Adrenal gland (tissue), 19 donors: ENCODE measurements at places on chromosomes 2 and 18. TPM values are rescaled to one million over a fixed set of nuclear protein-coding genes. Genes with fewer than 3 reads are reported as not detected.

DNA sequence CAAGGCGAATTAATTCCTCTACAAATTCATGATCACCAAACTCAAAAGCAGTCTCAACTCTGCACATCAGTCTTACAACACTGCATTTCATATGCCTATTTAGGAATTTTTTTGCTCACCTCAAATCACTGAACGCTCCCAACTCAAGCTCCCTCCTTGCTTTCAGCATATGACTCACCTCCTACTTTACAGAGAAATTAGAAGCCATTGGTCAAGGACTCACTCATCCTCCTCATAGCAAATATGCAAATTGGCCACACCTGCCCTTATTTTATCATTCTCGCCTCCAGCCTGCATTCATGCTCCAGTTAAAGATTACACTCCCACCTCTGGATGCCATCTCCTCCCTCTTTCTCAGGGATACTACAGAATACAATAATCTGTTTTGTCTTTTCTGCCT is 148.8 kb downstream of the MBD2 start:
- H3K27me3 ChIP-seq, result no peaks in the 10 kb centered on the region
- no peak overlapping the region for H3K4me3 ChIP-seq
- H3K36me3 ChIP-seq, result no peaks in the 10 kb centered on the region
- H3K4me1 ChIP-seq, result no peaks in the 10 kb centered on the region
- DNase-seq, result no peak

DNA sequence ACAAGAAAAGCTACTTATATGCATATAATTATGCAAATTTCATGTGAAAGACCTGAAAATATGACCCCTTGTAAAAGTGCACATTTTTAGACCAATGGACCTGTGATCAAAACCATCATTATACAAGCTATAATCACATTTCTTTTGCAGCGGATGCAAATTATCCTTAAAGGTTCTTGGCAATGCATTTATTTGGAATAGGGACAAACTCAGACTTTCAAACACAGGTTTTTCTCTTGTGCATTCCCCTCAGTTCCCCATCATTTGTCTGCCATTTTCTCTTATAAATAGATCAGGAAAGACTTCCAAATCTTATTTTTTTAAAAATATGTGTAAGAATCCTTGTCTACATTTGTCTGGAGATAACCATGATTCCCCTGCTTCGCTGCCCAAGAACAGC is 954.2 kb upstream of the NRXN1 start:
- no peaks in the 10 kb centered on the region for H3K4me1 ChIP-seq
- no peak for DNase-seq
- H3K27me3 ChIP-seq, result no peaks in the 10 kb centered on the region
- no peak overlapping the region for H3K27ac ChIP-seq
- H3K4me3 ChIP-seq, result no peak overlapping the region

GRCh38 chr2:12131975-12132374 is 385.5 kb downstream of the LPIN1 start:
- no peak overlapping the region for H3K27ac ChIP-seq
- no peak for DNase-seq
- no peaks in the 10 kb centered on the region for H3K36me3 ChIP-seq
- no peaks in the 10 kb centered on the region for H3K27me3 ChIP-seq
- H3K4me1 ChIP-seq, result no peaks in the 10 kb centered on the region

DNA sequence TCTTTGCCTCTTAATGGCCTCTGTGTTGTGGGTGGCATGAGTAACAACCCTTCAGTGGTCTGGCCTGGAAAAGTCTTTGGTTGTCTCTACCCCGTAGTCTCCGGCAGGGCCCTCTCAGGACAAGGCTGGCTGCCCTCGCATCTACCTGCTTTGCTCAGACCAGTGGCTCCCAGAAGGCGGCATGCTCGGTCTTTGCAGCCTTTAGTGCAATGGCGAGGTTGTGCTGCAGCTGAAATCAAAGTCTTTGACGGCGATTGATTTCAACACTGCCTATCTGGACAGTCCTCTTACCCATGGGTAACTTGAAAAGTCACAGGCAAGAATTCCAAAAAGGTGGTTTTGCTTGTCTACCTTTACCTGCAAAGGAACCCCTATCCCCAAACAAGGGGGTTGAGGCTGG is 95.9 kb downstream of the ALPK2 start:
- H3K36me3 ChIP-seq, result no peaks in the 10 kb centered on the region
- DNase-seq, result no peak
- H3K4me1 ChIP-seq, result no peaks in the 10 kb centered on the region
- no peaks in the 10 kb centered on the region for H3K27me3 ChIP-seq
- no peak overlapping the region for H3K4me3 ChIP-seq
- H3K27ac ChIP-seq, result no peak overlapping the region

DNA sequence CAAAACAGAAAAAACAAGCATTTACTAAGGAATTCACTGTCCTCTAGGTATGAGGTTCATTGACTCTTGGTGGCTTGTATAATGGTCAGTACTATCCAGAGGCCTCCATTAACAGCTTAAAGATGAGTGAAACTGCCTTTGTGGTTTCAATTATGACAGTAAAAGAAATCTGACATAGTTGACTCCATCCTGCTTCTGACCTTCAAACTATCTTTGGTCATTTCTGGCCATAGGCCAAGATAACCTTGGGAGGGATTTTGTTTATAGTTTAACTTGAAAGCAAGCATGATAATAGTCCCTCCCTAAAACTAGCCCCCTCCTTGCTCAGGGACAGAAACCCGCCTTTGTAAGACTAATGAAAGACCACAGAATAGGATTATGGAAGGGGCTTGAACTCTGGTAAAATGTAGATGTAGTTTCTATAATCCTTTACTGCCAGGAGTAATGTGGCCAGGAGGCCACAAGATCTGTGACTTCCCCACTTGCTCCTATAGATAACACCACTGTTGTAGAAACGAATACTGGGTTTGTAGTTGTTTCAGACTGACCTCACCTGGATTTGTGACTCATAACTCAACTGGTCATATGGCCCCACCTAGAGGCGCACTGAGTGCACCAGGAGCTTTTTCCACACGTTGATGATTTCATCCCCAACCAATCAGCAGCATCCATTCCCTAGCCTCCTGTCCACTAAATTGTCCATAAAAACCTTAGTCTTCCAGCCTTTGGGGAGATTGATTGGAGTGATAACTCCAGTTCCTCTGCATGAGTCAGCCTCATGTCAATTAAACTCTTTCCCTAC is 8.6 kb upstream of the PLEKHM3 start:
- no peak overlapping the region for H3K4me3 ChIP-seq
- no peaks in the 10 kb centered on the region for H3K27me3 ChIP-seq
- DNase-seq, result peak; percentile 84
- no peak overlapping the region for H3K27ac ChIP-seq
- H3K4me1 ChIP-seq, result peaks cover 6% of the 10 kb centered on the region
- no peaks in the 10 kb centered on the region for H3K36me3 ChIP-seq

DNA sequence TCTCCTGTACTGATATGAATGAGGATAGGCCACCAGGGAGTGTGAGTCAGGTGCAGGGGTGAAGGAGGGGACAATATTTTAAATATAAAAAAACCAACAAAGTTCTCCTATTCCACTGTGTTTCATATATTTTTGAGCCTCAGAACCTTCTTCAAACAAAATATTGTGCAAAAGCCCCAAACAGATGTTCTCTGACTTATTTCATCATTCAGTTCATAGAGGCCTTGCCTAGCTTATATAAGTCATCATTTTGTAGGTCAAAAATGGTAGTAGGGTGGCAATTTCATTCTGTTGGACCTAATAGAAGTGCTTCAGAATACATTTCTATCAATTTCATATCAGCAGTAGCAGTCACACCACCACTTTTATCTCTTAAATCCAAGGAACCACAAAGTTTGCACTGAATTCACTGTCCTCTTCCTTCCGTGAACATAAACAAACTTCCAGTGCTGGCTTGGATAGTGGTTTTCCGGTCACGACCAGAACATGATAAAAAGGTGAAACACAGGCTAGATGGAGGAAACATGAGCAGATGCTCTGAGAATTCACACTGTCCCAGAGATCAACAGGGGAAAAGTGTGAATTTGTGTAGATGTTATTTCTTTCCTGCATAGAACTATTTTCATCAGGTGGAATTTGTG is 99.1 kb downstream of the EN1 start:
- H3K27me3 ChIP-seq, result no peaks in the 10 kb centered on the region
- DNase-seq, result no peak
- H3K36me3 ChIP-seq, result no peaks in the 10 kb centered on the region
- no peaks in the 10 kb centered on the region for H3K4me1 ChIP-seq
- H3K27ac ChIP-seq, result no peak overlapping the region
- H3K4me3 ChIP-seq, result no peak overlapping the region

The CLHC1 gene
- total RNA-seq, result 5.9 TPM

- H3K4me3 ChIP-seq, result no peak overlapping the region
- H3K27me3 ChIP-seq, result no peaks in the 10 kb centered on the region
- no peaks in the 10 kb centered on the region for H3K36me3 ChIP-seq
Measured at GRCh38 chr2:101830555-101830954, 133.0 kb downstream of the MAP4K4 start.

The TM4SF20 gene
- 0.14 TPM for total RNA-seq

The SERPINB5 gene
- not detected for total RNA-seq

GRCh38 chr2:157900203-157900602 is 24.1 kb upstream of the ACVR1 start:
- H3K27me3 ChIP-seq, result no peaks in the 10 kb centered on the region
- H3K27ac ChIP-seq, result no peak overlapping the region
- H3K4me3 ChIP-seq, result no peak overlapping the region

GRCh38 chr2:217899231-217900009 is 103.4 kb downstream of the TNS1 start:
- no peaks in the 10 kb centered on the region for H3K36me3 ChIP-seq
- peak; percentile 94 for DNase-seq
- H3K4me1 ChIP-seq, result peaks cover 72% of the 10 kb centered on the region
- H3K27ac ChIP-seq, result peak overlapping the region; percentile 98
- H3K27me3 ChIP-seq, result no peaks in the 10 kb centered on the region
- no peak overlapping the region for H3K4me3 ChIP-seq

The RAB27B gene
- 0.55 TPM for total RNA-seq

GRCh38 chr2:20674974-20675679 is 8.2 kb downstream of the GDF7 start:
- peaks cover 9% of the 10 kb centered on the region for H3K4me1 ChIP-seq
- peaks cover 24% of the 10 kb centered on the region for H3K27me3 ChIP-seq
- H3K4me3 ChIP-seq, result no peak overlapping the region
- DNase-seq, result peak; percentile 81
- H3K27ac ChIP-seq, result no peak overlapping the region

GRCh38 chr2:23924589-23925359 is 2.1 kb downstream of the ATAD2B start:
- no peaks in the 10 kb centered on the region for H3K27me3 ChIP-seq
- H3K27ac ChIP-seq, result no peak overlapping the region
- H3K4me3 ChIP-seq, result no peak overlapping the region
- H3K4me1 ChIP-seq, result peaks cover 17% of the 10 kb centered on the region
- no peak for DNase-seq
- no peaks in the 10 kb centered on the region for H3K36me3 ChIP-seq

DNA sequence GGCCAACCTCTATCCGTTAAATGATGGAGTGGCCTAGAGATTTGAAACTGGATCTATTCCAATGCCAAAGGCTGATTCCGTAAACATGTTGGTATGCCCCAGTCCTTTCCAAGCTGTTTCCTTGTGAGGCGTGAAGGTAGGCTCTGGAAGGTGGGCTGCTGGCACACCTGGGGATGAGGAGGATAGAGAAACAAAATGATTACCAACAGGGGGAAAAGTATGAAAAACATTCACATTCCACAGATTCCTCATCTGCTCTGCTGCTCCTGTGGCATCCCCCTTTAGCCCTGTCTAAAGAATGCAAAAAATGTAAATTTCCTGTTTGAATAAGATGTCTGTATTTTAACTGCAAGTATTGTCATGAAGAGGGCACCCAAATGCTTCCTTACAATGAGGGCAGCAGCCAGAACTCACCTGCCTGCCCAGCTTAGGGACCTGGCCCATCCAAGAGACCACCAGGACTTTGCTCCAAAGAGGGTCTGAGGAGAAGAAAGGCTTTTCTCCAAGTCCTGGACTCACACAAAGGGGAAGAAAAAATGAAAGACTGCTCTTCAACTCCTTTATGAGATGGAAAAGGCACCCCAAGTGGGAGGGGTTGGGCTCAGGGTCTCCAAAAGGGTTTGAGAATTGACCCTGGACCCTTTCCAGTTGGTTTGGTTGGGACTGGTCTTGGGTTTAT is 132.3 kb upstream of the PELI1 start:
- H3K27ac ChIP-seq, result no peak overlapping the region
- peaks cover 28% of the 10 kb centered on the region for H3K4me1 ChIP-seq
- H3K4me3 ChIP-seq, result no peak overlapping the region
- H3K36me3 ChIP-seq, result no peaks in the 10 kb centered on the region
- no peaks in the 10 kb centered on the region for H3K27me3 ChIP-seq

The RGPD3 gene
- 0.11 TPM for total RNA-seq

DNA sequence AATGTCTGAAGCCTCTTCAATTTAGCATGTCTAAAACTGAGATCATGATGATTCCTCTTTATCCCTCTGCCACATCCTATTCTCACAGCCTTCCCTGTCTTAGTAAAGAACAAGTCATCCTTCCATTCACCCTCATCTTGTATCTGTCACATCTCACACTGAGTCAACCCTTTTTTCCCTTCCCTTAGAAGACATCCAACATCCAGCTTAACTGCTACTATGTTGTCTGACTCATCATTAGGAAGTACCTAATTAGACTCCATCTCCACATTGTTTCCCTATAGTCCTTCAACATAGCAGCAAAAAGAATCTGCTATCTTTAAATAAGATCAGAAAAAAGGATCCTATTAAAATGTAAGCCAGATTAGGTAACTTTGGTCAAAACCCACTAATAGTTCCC is 85.2 kb upstream of the GRB14 start:
- H3K36me3 ChIP-seq, result no peaks in the 10 kb centered on the region
- no peaks in the 10 kb centered on the region for H3K27me3 ChIP-seq
- no peak for DNase-seq
- H3K27ac ChIP-seq, result no peak overlapping the region
- no peaks in the 10 kb centered on the region for H3K4me1 ChIP-seq
- no peak overlapping the region for H3K4me3 ChIP-seq

DNA sequence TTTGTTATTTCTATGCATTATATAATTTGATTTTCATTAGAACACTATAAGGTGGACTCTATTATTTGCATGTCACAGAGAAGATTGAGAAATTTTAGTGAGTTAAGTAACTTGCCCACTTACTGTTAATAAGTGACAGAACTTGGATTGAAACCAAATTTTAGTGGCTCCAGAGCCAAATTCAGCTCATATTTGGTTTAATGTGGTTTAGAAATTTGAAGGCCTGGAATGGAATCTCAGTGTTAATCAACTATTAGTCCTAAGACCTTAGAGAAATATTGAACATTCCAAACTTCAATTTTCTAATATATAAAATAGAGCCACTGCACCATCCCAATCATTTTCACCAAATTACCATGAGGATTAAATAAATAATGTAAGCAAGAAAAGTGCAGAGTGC is 281.6 kb downstream of the ZNF385B start:
- H3K27me3 ChIP-seq, result no peaks in the 10 kb centered on the region
- H3K4me1 ChIP-seq, result no peaks in the 10 kb centered on the region
- H3K4me3 ChIP-seq, result no peak overlapping the region
- H3K36me3 ChIP-seq, result no peaks in the 10 kb centered on the region
- H3K27ac ChIP-seq, result no peak overlapping the region

- no peak for DNase-seq
- no peak overlapping the region for H3K27ac ChIP-seq
- H3K36me3 ChIP-seq, result no peaks in the 10 kb centered on the region
- H3K27me3 ChIP-seq, result no peaks in the 10 kb centered on the region
- no peaks in the 10 kb centered on the region for H3K4me1 ChIP-seq
Measured at GRCh38 chr2:23788100-23788499, 138.8 kb downstream of the ATAD2B start.

The HAUS1 gene
- total RNA-seq, result 12.2 TPM
